ENCODE measurements at places on chromosomes 2 and 18.

DNA sequence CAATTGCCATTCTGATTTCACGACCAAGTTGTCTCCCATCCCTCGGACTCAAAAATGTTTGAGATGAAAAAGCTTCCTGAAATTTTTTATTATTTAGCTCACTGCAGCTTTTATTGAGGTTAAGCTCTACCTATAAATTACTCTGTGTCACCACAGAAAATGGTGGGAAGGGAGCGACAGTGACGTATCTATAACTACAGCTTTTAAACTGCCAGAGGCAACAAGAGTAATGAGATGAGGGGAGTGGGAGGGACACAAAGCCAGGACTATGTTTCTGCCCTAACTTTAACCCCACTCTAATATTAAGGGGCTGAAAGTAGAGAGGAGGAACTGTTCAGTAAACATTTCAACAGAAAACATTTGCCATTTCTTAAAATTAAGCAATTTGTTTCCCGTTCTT, 37.4 kb downstream of the SMAD2 start:
- DNase-seq: peak; percentile 20

DNA sequence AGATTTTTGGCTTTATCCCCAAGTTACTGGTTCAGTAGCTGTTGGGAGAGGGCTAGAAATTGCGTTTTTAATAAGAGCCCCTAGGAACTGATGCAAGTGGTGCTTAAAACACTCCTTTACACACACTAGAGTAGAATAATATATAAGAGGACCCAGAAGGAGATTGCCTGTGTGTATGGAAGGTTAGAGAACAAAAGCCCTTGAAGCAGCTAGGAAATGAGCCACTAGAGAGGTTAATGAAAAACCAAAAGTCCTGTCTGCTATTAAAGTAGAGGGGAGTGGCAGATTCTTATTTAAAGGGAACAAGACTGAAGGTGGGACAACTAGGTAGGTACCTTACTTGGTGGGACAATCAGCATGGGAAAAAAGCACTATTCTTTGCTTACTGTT, 14.4 kb upstream of the SLC39A10 start:
- DNase-seq: no peak

- DNase-seq: peak; percentile 70
These were observed 9.1 kb downstream of the RND3 start for GRCh38 chr2:150478200-150478974.

GRCh38 chr2:231219289-231219688, 20.9 kb downstream of the ARMC9 start:
- DNase-seq: no peak

DNA sequence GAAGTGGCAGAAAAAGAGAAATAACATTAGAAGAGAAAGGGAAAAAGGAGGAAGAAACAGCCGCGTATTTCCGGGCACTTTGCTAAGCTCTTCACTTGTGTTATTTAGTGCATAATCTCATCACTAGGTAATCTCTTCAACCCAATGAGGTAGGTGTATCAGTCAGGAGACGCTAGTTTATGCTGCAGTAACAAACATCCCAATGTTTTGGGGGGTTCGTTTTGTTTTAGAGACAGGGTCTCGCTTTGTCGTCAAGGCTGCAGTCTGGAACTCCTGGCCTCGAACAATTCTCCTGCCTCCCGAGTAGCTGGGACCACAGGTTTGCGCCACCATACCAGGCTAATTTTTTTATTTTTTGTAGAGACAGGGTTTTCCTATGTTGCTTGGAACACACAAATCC, 61.7 kb downstream of the ZFP36L2 start:
- no peak for DNase-seq

DNA sequence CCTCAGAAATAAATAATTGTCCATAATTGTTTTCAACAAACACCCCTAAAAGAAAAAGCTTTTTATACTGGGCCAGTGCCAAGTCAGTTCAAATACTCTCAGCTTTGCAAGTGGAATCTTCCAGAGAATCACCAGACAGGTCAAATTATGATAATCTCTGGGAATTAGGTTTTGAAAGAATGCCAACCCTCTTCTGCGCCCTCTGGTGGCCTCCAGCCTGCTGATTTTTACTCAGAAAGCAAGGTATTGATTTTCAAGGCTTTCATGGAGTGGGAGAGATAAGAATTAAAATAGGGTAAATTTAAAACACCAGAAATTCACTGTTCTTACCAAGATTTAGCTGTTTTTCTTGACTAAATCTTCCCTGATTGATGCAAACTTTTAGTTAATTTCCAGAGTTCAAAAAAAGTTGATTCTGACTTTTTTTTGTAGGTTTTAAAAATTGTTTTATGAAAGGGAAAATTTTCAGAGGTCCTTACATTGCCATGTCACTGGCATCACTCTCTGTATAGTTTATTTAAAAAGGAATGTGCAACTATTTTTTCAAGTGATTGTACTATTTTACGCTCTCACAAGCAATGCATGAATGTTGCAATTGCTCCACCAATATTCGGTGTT, 282.9 kb upstream of the TNP1 start:
- no peak for DNase-seq

DNA sequence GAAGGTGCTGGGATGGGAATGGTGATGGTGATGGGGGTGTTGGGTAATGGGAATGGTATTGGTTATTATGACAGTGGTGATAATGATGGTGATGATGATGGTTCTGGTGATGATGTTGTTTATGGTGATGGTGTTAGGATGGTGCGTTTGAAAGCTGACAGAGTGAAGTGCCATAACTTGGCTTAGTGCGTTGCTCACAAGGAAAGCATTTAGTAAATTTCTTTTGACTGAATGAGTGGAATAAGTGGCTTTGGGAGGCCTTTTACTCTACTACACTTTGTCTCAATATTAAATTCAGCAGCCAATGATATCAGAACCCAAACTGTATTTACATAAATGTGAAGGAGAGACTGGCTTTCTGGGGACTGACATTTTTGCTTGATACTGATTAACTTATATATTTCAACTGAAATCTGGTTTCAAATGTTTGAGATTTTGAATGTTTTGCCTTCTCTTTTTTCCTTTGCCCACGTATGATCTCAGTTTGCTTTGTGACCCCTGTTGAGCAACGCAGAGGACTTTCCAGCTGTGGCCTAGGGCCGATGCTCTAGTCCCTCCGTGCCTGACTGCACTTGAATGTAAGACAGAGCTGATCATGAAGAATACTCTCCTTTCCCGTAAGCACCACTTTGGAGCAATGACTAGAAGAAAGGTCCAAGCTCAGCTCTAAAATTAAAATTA, 128.5 kb upstream of the SH3BP4 start:
- DNase-seq: peak; percentile 56

- DNase-seq: no peak
These were observed 290.2 kb downstream of the LPIN1 start for GRCh38 chr2:12036640-12036983.

DNA sequence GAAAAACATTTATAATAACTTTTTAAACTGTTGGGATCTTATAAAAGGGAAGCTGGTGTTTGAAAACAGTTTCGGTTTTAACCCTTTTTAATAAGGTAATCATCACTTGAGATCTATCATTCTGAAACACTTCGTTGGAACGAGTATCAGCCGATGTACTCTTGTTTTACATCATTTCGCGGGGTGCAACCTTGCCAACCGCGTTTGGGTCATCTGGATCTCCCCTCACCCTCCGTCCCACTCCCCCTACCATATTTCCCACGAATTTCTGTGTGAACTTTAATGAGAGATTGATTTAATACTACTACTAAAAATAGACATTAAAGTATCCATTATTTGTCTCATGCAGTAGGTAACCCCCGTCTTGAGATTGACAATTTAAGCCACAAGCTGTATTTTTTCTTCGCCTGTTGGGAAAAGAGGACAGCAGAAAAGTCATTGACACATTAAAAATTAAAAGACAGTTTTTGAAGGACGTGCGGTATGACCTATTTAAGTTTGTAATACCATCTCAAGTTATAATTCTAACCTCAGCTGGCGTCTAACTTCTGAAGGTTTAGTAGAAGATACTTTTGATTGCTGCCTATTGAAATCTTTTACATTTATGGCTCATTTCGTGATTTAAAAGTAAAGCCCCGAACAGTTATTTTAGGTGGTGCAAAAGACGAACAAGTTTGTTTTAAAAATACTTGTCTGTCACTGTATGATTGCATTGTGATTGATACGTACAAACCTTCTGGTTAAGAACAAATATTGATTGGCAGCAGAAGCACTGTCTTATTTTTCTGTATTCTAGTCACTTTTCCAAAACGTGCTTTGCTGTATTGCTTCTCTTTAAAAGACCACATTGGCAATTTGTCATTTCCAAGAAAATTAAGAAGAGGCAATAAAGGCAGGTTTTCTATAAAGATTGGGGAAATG, 1.5 kb downstream of the CREB1 start:
- peak; percentile 35 for DNase-seq

DNA sequence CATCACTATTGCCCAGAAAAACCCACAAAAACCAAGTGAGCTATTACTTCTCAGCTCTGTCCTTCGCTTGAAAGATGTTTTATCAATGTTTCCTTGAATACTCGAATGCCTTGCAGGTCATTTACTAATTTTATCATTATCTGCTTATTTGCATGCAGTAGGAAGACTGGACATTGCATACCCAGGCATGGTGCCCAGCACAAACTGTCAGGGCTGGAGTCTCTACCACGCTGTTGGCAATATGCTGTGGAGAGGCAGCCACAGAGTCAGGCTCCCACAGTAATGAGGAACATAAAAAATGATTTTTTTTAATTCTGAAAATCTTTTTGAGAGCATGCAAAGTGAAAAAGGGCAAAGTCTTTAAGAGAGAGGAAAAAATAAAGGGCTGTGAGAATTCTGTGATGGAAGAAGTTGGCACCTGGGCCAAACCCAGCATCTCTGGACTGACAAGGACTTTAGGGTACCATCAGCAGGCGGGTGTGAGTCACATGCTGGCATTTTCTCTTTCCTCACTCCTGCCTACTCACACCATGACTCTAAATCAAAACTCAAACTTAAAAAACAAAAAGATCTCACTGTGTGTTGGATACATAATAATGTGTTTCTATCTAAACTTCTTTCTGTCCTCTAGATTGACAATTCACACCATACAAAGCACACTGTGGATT, 709.8 kb upstream of the FANCL start:
- no peak for DNase-seq

DNA sequence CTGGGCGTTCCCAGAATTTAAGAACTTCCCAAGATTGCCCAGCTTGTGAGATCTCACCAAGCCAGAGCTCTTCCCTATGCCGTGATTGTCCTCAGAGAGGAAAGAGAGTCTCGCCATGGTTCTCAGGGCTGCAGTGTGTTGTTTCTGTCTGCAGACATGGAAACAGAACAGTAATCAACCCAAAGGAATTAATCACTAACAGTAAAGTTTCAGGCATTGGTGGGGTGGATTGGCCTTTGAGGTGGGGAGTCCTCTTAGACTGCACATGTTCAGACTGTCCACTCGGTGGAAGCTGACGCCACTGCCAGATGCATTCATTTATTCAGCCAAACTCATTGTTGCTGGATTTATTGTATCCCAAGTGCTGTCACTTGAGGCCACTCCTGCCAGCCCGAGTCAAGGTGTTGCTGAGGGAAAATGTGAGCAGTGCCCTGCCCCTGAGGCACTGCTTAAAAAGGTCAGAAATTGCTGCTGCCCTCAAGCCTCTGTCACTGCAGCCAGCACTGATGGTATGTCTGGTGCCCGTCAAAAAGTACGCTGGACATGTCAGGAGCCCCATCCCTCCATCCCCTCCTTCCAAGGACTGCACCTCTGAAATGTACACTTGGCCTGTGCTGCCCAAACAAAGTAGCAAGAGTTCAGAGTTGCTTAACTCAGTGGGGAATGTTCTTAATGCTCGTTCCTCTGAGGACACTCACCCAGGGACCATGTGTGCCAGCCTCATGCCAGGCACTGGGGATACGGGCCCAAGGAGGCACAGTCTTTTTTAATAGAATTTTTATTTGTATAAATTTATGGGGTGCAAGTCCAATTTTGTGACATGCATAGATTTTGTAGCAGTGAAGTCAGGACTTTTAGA, 201.0 kb downstream of the GLI2 start:
- DNase-seq: no peak

Measured in fibroblast of lung (primary cell).